A673 (cell line): ENCODE measurements at places on chromosomes 16 and 17. TPM values are rescaled to one million over a fixed set of nuclear protein-coding genes. Genes with fewer than 3 reads are reported as not detected.

- H3K36me3 ChIP-seq = peaks cover 27% of the 10 kb centered on the region
- H3K4me1 ChIP-seq = peaks cover 33% of the 10 kb centered on the region
- no peaks in the 10 kb centered on the region for H3K27me3 ChIP-seq
- H3K27ac ChIP-seq = peak overlapping the region; percentile 86
- peak overlapping the region; percentile 63 for H3K4me3 ChIP-seq
Measured at GRCh38 chr16:683396-684070, 601 bp downstream of the JMJD8 start.

GRCh38 chr16:30651124-30652004 is 604 bp downstream of the PRR14 start:
- peaks cover 5% of the 10 kb centered on the region for H3K4me1 ChIP-seq
- DNase-seq = peak; percentile 65
- H3K27me3 ChIP-seq = no peaks in the 10 kb centered on the region
- peaks cover 28% of the 10 kb centered on the region for H3K36me3 ChIP-seq
- H3K4me3 ChIP-seq = peak overlapping the region; percentile 86

GRCh38 chr17:70074236-70074830 is 692 bp upstream of the KCNJ16 start:
- no peaks in the 10 kb centered on the region for H3K36me3 ChIP-seq
- no peak overlapping the region for H3K4me3 ChIP-seq
- peaks cover 36% of the 10 kb centered on the region for H3K27me3 ChIP-seq
- no peak for DNase-seq

GRCh38 chr16:14181371-14182050 is 110.4 kb downstream of the MRTFB start:
- H3K36me3 ChIP-seq = no peaks in the 10 kb centered on the region
- no peaks in the 10 kb centered on the region for H3K27me3 ChIP-seq
- H3K4me1 ChIP-seq = peaks cover 28% of the 10 kb centered on the region
- peak overlapping the region; percentile 55 for H3K27ac ChIP-seq
- H3K4me3 ChIP-seq = no peak overlapping the region

DNA sequence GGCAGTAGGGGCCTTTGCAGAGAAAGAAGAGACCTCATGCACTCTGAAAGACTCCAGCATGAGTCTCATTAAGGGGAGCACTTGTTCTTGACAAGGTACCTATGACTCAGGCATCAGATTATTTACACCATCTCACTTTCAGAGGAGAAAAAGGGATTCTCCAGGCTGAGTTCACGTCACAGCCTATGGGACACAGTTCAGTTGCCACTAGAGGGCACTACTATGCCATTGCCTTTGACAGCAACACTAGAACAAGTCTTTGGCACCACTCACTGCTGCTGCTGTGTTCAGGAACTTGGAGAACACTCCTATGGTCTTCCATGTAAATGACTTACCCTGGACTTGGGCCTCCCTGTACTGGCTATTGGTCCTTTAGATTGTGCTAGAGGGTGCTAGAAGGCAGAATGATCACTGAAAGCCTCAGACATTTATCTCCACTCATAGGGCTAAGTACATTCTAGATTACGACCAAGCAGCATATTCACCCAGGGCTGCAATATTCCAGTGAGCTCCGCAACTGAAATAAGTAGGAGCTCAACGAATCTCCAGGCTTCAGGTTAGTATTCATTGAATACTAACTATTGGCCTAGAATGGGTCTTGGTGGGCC is 225.1 kb upstream of the CA10 start:
- H3K27me3 ChIP-seq = no peaks in the 10 kb centered on the region
- no peak overlapping the region for H3K4me3 ChIP-seq
- H3K27ac ChIP-seq = no peak overlapping the region
- H3K36me3 ChIP-seq = no peaks in the 10 kb centered on the region
- H3K4me1 ChIP-seq = no peaks in the 10 kb centered on the region

DNA sequence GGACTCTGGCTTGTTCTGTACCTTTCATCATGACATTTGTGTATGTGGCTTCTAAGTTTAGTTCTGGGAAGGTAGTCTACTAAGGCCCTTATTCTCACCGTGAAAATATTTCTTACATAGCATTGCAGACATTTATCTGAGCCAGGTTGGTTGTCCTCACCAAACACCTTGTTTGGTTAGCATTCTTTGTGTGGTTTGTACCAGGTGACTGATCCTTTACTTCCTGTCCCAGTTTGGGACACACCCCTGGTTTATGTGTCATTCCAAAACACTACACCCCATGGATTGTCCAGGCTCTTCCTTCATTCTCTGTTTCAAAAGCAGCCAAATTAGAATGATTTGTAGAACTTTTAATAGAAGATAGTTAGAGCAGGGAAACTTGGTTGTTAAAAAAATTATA is 23.2 kb upstream of the DUSP14 start:
- no peaks in the 10 kb centered on the region for H3K27me3 ChIP-seq
- H3K4me1 ChIP-seq = no peaks in the 10 kb centered on the region
- DNase-seq = no peak
- no peak overlapping the region for H3K4me3 ChIP-seq
- peaks cover 14% of the 10 kb centered on the region for H3K36me3 ChIP-seq

RNF222 gene
- not detected in 2 replicates for total RNA-seq

- H3K27me3 ChIP-seq = no peaks in the 10 kb centered on the region
- DNase-seq = no peak
- H3K36me3 ChIP-seq = peaks cover 38% of the 10 kb centered on the region
- no peak overlapping the region for H3K4me3 ChIP-seq
Measured at GRCh38 chr16:50334106-50334975, 34.4 kb downstream of the BRD7 start.

GRCh38 chr16:85629326-85629725 is 16.2 kb downstream of the GSE1 start:
- H3K4me1 ChIP-seq = peaks cover 31% of the 10 kb centered on the region
- H3K27ac ChIP-seq = no peak overlapping the region
- no peak overlapping the region for H3K4me3 ChIP-seq
- peaks cover 3% of the 10 kb centered on the region for H3K36me3 ChIP-seq
- DNase-seq = no peak

FAM171A2 gene
- 12.8 and 14.9 TPM in 2 replicates for total RNA-seq

DNA sequence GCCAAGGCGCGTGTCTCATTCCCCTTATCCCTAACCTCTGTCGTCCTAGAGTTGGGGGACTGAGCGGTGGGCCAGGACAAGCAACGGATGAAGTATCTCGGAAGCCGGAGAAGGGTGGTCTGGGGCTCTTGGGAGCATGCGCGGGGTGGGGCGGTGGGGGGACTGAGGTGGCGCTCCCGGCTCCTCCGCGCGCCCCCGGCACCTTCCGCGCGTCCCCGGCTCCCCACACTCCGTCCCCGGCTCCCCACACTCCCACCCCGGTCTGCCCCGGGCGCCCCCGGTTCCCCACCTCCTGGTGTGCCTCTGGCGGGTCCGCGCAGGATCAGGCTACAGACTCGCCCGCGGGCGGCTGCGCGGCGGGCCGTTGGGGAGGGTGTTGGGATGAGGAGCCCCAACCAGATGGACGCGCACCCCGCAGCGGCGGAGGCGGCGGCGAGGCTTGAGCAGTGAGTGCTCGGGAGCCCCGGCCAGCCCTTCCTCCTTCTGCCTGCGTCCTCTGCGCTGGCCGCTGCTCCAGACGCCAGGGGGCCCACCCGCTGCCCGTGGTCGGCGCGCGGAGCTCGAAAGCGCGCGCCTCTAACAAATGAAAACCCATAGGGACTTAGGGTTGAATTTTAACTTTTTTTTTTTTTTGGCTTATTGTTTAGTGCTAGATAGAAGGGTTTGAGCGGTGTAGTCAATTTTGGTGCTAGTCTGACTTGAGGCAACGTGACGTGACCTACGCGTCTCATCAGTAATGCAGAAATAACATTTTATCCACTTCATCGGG is 5.6 kb upstream of the CRYM start:
- DNase-seq = peak; percentile 31
- no peak overlapping the region for H3K27ac ChIP-seq
- H3K4me1 ChIP-seq = no peaks in the 10 kb centered on the region
- no peaks in the 10 kb centered on the region for H3K36me3 ChIP-seq
- H3K4me3 ChIP-seq = peak overlapping the region; percentile 37

ARHGAP23 gene
- 19.0 and 24.9 TPM in 2 replicates for total RNA-seq

WNT9B gene
- total RNA-seq = not detected in 2 replicates

HBA1 gene
- 5.9 and 9.5 TPM in 2 replicates for total RNA-seq

GRCh38 chr16:16033208-16033717 is 83.8 kb downstream of the ABCC1 start:
- no peaks in the 10 kb centered on the region for H3K4me1 ChIP-seq
- peaks cover 7% of the 10 kb centered on the region for H3K36me3 ChIP-seq
- H3K4me3 ChIP-seq = no peak overlapping the region
- H3K27ac ChIP-seq = no peak overlapping the region
- no peaks in the 10 kb centered on the region for H3K27me3 ChIP-seq

GRCh38 chr17:82112914-82113311 is 14.9 kb upstream of the FASN start:
- no peaks in the 10 kb centered on the region for H3K27me3 ChIP-seq
- H3K27ac ChIP-seq = no peak overlapping the region
- DNase-seq = no peak
- no peaks in the 10 kb centered on the region for H3K36me3 ChIP-seq
- no peaks in the 10 kb centered on the region for H3K4me1 ChIP-seq
- no peak overlapping the region for H3K4me3 ChIP-seq

MAP2K3 gene
- total RNA-seq = 39.0 and 44.0 TPM in 2 replicates

- no peak overlapping the region for H3K4me3 ChIP-seq
- no peaks in the 10 kb centered on the region for H3K4me1 ChIP-seq
- H3K27ac ChIP-seq = no peak overlapping the region
- H3K36me3 ChIP-seq = no peaks in the 10 kb centered on the region
Measured at GRCh38 chr17:43710101-43710500, 48.4 kb upstream of the MEOX1 start.

GRCh38 chr17:68697850-68698361 is 96.7 kb upstream of the FAM20A start:
- no peak for DNase-seq
- H3K27ac ChIP-seq = no peak overlapping the region
- H3K4me1 ChIP-seq = no peaks in the 10 kb centered on the region
- no peak overlapping the region for H3K4me3 ChIP-seq
- no peaks in the 10 kb centered on the region for H3K27me3 ChIP-seq

- DNase-seq = no peak
- peaks cover 13% of the 10 kb centered on the region for H3K4me1 ChIP-seq
- H3K36me3 ChIP-seq = no peaks in the 10 kb centered on the region
- H3K27ac ChIP-seq = no peak overlapping the region
Measured at GRCh38 chr16:66692341-66692740, 4.2 kb downstream of the CMTM4 start.

DNA sequence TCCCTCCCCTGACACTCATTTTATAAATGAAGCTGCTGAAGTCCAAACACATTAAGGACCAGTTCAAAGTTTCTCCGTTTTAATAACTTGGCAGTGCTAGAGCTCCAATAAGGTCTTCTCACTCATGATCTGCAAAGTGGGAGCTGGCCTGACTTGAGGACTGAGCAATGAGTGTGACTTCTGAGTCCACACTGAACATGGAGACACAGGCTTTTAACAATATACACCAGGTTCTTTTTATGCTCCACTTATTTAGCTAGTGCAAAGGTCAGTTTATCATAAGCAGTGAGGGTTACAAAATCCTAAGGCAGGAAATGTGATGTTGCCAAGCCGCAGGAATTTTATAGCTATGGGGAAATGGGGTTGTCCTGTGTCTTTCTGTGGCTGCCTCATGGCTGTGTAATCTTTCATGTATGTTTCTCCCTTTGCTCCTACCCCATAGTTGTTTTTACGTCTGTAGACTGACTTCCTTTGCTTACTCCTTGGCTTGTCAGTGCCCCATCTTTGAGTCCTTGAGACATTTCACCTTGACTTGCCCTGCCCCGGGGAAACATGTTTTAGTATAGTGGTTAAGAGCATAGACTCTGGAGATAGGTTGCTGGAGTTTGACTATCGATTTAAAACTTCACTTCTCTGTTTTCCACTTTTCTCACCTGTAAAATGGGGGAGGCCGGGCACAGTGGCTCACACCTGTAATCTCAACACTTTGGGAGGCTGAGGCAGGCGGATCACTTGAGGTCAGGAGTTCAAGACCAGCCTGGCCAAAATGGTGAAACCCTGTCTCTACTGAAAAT is 12.2 kb upstream of the MMD start:
- H3K27ac ChIP-seq = no peak overlapping the region
- no peaks in the 10 kb centered on the region for H3K27me3 ChIP-seq
- peaks cover 17% of the 10 kb centered on the region for H3K4me1 ChIP-seq
- no peak overlapping the region for H3K4me3 ChIP-seq
- no peaks in the 10 kb centered on the region for H3K36me3 ChIP-seq

DNA sequence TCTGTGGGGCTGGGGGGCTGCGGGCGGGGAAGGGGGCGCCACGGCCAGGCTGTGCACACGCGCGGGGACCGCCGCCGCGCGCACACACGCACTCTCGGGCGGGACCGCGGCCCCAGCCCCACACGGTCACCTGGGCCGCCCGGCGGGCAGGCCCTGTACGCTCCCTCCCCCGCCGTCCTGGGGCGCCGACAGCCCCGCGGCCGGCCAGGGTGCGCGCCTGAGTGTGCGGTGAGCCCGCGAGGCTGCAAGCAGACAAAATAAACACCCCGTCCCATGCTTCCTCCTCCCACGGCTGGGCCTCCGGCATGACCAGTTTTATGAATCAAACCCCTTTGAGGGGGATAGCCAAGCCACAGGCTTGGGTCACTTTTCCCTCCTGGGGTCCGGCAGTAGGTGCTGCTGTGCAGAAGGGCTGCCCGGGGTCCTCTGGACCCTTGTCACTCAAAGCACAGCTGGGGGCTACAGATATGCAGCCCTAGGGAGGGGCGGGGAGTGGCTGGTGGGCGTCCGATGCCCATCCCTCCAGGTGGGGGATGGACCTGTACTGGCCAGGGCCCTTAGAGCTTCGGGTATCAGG is 441 bp downstream of the VASN start:
- peaks cover 31% of the 10 kb centered on the region for H3K4me1 ChIP-seq
- H3K36me3 ChIP-seq = no peaks in the 10 kb centered on the region
- peak overlapping the region; percentile 68 for H3K4me3 ChIP-seq
- H3K27me3 ChIP-seq = no peaks in the 10 kb centered on the region

GLYR1 gene
- total RNA-seq = 121 and 128 TPM in 2 replicates

GRCh38 chr16:9499941-9500593 is 408.6 kb downstream of the HAPSTR1 start:
- peak; percentile 33 for DNase-seq
- no peak overlapping the region for H3K27ac ChIP-seq
- H3K4me3 ChIP-seq = no peak overlapping the region
- H3K36me3 ChIP-seq = no peaks in the 10 kb centered on the region
- no peaks in the 10 kb centered on the region for H3K4me1 ChIP-seq
- H3K27me3 ChIP-seq = no peaks in the 10 kb centered on the region

DNAJA3 gene
- total RNA-seq = 101 and 105 TPM in 2 replicates
